ENCODE measurements at places on chromosomes 2 and 18.
A peak's percentile ranks its signal among the peaks of the same experiment; 100 is the strongest.

DNA sequence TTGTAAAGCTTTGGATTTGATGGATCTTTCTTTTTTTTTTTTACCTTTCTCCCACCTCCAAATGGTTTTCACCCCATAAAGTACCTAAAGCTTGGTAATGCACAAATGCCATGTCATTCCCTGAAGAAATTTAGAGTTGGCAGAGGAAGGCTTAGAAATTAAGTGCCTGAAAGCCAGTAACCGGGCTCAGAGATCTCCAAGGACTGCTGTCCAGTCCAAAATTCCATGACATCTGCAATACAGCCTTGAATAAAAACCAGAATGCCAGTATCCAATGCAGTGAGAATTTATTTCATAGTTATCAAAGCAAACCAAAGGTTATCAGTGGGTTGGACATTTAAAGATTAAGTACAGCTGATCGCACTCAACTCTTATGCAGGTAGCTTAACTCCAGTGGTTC lies 209.9 kb upstream of the RBBP8 start:
- no peak for DNase-seq

GRCh38 chr18:24185805-24186204 lies 46.9 kb downstream of the CABYR start:
- DNase-seq, result no peak

DNA sequence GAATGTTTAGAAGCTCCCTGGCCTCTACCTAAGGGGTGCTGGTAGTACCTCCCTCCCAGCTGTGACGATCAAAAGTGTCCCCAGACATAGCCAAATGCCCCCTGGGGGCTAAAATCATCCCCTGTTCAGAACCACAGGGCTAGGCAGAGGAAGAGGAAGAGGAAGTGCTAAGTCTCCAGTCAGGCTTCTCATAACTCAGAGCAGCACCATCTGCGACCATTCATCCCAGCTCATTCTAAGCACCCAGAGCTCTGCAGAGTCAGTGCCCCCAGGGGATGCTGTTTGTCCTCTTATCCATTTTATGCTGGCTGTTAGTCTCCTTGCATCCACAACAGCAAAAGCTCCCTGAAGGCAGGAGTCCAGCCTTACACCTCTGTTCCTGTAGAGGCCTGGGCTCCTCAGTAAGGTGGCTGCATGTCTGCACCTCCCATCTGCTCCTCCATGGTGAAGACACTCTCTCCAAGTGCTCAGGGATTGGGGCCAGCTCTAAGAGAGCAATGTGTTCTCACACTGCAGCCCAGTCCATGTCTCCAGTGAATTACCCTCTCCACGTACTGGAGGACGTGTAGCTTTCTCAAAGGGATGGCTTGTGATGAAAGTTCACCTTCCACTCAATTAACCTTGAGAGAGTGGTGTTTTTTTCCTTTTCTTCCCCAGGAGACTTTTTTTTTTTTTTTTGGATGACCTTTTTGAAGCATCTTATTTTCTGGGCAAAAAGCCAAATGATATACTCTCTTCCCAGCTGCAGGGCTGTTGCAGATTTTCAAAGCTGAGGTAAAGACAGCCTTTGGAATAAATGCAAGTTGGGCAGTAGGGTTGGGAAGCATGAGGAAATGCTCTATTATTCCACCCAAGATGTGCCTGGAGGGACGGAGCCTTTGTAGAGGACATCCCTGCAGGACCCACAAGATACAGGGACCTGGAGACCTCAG lies 158.9 kb upstream of the SLC14A2 start:
- DNase-seq, result no peak

DNA sequence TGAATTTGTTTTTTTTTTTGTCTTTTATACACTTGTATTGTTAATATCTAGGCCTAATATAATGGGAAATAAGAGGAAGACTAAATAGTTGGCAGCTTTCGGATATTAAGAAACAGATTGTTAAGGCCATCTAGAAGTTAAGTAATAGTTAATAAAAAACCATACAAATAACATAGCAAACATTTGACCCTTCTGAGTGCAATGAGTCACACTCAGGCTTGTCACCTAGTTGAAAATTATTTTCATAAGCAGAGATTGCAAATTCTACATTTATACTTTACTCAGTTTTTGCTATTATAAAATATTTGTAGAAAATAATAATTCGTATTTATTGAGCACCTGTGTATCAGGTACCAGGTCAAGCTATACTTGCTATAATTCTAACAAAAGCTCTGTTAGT lies 2.4 kb downstream of the NUP35 start:
- no peak for DNase-seq

- DNase-seq, result no peak
These were observed 854.6 kb downstream of the CNTNAP5 start for GRCh38 chr2:124879640-124880039.

GRCh38 chr18:57434536-57435494 lies at the start of gene ONECUT2:
TSS of gene ONECUT2 (plus strand) at chr18:57435374. CDS start at chr18:57435717, 343 bp downstream.
- no peak for DNase-seq

DNA sequence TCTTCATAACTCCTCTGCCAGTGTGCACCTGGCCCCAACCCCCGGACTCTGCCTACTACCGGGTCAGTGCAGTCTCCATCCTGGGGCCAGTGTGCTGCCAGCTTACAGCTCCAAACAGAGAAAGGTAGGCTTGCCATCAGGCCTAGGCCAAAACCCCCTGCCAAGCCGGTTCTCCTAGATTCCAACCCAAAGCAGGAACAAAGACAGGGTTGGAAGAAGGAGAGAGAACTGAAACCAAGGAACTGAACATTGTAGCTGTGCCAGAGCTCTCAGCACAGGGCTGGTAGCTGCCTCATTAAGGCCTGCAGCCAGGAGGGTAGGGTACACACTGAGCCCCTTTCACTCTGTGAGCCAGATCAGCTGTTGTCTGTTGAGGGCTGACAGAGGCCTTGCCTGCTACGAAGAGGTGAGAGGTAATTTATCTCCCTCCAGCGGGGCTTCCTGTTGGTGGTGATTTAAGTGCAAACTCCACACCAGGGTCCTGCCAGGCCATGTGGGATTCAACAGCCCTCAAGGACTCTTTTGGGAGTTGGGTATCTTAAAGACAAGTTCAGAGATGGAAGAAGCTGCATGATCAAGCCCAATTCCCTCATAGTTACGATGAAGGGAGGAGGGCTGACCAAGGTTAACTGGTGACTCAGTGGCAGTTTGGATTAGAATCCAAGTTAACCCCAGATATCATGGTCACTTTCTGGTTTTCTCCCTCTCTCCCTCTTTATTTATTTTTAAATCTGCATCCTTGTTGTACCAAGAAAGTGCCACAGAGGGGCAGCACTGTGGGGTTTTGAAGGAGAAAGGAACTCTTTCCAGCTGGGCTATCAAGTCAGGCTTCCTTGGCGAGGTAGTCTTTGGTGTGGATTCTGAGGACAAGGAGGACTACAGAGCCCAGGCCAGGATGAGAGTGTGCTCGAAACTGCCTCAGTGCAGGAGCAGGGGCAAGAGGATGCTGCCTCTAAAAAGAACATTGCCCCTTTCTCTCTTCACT lies 48.1 kb downstream of the CYRIA start:
- no peak for DNase-seq

DNA sequence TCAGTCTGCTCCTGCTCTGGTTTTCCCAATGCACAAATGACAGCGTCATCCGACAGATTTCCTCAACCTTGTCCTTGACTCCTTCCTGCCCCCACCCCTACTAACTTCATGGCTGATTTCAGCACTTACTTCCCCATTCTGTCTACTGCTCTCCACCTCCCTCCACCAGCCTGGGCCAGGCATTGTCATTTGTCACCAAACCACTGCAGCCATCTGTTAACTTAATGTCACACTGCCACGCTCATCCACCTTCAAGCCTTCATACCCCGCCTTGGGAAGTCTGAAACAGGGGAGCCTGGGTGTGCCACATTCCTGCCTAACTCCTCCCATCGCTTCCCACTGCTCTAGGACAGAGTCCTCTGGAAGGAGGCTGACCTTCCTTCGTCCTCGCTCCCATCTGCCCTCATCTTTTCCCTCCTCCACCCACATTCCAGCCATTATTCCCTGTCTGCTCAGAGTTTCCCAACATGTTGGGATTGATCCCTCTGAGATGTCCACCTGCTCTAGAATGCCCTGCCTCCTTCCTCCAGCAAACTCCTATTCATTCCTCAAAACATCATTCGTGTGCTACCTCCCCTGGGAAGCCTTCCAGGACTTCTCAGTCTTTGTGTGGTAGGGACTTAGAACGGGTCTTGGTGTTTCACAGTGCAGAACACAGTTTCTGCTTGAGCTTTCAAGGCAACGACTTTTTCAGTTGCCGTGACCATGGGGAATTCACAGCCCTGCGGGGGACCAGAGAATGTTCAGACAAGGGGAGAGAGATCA lies 42.2 kb upstream of the SMAD7 start:
- no peak for DNase-seq

DNA sequence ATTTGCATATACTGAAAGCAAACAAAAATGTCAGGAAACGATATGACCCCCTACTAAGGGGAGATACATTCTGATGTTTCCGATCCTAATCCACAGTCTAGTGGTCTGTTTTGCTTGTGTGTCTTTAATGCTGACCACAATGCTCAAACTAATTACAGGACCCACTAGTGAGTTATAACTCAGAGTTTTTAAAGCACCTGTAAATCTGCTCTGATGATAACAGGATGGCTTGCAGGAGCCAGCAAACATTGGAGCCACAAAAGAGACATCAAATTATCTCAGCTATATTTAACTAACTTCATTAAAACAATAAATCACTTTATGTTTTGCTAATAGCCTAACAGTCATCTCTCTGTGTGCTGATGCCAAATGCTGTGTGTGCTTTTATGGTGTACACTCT lies 300.3 kb downstream of the NBAS start:
- no peak for DNase-seq

- DNase-seq, result no peak
These were observed 2.2 kb downstream of the MYO3B start for GRCh38 chr2:170180031-170180566.

DNA sequence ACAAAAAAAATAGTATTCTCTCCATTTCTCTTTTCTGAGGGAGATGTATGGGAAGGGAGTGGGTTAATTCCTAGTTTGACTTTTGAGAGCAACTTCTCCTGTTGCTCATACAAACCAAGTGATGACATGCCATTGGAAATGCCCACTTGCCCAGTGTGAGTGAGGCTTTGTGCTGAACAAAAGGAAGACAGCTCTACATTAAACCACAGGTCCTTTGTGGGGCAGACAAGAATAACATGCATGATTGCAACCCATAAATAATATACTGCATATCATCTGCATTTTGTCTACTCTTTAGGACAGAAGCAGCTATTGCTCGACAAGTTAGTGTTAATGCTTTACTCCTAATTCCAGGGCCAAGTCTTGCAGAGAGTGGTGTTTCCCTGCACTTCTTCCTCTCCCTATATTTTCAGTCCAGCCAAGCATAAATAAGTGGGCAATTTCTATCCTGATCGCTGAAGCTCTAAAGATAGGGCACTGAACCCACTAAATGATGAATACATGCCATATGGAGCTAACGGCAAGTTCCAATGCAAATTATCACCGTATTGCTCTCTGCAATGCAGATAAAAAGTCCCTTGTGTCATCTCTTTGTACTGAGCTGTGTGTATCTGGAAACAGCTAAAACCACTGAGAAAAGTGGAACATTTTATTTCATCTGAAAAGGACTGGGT lies 19.4 kb upstream of the EHBP1 start:
- DNase-seq, result no peak

- DNase-seq, result no peak
These were observed 128.0 kb upstream of the SETBP1 start for GRCh38 chr18:44552706-44553105.

GRCh38 chr2:241035142-241035817 lies 36.9 kb downstream of the SNED1 start:
- DNase-seq, result no peak

GRCh38 chr2:136131484-136131960 lies 13.6 kb upstream of the CXCR4 start:
- peak; percentile 39 for DNase-seq

GRCh38 chr2:102126169-102126568 lies 16.4 kb upstream of the IL1R1 start:
- DNase-seq, result no peak

Data from activated naive CD4-positive, alpha-beta T cell (primary cell).